Naive thymus-derived CD8-positive, alpha-beta T cell (primary cell): ENCODE measurements at places on chromosomes 16 and 17. TPM values are rescaled to one million over a fixed set of nuclear protein-coding genes. Genes with fewer than 3 reads are reported as not detected.

The NPIPB13 gene
- 0.59 TPM for polyA plus RNA-seq

The MLKL gene
- polyA plus RNA-seq, result 7.3 TPM

The PDE6G gene
- polyA plus RNA-seq, result 4.6 TPM

The RHBDL1 gene
- not detected for polyA plus RNA-seq

The GDE1 gene
- 25.4 TPM for polyA plus RNA-seq

The DPEP3 gene
- 1.5 TPM for polyA plus RNA-seq

The ODAD4 gene
- polyA plus RNA-seq, result 0.09 TPM

The TMC8 gene
- 141 TPM for polyA plus RNA-seq

The ABR gene
- polyA plus RNA-seq, result 13.0 TPM

The HOXB8 gene
- polyA plus RNA-seq, result not detected

GRCh38 chr16:85931596-85932402, 32.8 kb downstream of the IRF8 start:
- no peak for DNase-seq

DNA sequence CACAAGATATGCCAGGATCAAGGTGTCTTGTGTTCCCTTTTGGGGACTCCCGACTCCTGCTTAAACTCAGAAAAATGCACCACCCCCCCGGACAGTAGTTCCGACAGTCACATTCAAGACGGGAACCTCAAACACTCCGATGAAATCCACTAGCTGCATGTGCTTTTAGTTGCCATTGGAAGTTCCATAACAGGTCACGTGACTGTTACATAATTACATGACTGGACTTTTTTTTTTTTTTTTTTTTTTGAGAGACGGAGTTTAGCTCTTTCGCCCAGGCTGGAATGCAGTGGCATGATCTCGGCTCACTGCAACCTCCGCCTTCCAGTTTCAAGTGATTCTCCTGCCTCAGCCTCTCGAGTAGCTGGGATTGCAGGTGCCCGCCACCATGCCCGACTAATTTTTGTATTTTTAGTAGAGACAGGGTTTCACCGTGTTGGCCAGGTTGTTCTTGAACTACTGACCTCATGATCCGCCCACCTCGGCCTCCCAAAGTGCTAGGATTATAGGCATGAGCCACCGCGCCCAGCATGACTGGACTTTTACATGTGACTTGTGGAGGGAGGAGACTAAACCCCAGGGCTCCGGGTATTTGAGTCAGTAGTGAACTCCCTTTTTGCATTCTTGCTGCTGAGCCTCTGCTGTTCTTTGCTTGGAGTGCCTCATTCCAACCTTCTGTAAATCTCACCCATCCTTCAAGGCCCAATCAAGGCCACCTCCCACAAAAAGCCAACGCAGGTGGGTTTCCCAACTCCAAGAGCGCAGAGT, 1.6 kb downstream of the SIRT7 start:
- no peak for DNase-seq

DNA sequence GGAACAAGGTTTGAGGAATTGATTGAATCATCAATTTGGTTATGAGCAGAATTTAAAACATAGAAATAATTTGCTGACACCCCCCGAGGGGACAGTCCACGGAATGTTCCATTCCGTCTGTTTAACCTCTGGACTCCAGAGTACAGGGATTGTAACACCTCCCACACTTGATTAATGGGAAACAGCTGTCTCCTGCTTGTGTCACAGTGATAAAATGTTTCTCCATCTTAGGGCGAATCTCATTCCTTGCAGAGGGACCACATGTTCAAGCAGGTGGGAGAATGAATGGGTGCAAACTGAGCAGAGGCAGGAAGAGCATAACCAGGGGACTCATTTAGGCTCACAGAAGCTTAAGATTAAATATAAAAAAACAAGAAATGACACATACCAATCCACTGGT, 249.5 kb upstream of the RBFOX1 start:
- no peak for DNase-seq

- no peak for DNase-seq
Measured at GRCh38 chr17:44120851-44121605, 2.4 kb downstream of the HDAC5 start.

GRCh38 chr16:81740169-81740568, 38.9 kb upstream of the PLCG2 start:
- DNase-seq, result no peak

GRCh38 chr16:65532258-65532657, 410.4 kb upstream of the CDH11 start:
- DNase-seq, result no peak

DNA sequence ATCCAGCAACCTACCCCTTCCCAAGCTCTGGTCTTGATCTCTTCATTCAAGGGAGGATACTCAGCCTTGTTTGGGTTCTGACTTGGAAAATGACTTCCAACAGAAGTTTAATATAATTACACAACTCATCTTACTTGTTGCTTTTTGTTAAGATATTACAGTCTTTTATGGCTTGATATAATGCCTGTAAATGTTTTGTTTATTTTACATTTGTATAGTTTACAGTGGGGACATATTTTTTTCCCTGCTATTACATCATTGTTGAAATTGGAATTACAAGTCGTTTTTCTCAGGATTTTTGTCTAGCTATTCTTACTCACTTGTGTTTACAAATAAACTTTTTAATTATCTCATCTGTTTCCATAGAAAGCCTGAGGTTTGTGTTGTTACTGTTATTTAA, 436.0 kb downstream of the CNTNAP4 start:
- DNase-seq, result no peak

- DNase-seq, result no peak
Measured at GRCh38 chr16:35532576-35532975, 2073.2 kb downstream of the TP53TG3F start.

GRCh38 chr16:28549301-28549899, 4.3 kb upstream of the SGF29 start:
- DNase-seq, result peak; percentile 19

DNA sequence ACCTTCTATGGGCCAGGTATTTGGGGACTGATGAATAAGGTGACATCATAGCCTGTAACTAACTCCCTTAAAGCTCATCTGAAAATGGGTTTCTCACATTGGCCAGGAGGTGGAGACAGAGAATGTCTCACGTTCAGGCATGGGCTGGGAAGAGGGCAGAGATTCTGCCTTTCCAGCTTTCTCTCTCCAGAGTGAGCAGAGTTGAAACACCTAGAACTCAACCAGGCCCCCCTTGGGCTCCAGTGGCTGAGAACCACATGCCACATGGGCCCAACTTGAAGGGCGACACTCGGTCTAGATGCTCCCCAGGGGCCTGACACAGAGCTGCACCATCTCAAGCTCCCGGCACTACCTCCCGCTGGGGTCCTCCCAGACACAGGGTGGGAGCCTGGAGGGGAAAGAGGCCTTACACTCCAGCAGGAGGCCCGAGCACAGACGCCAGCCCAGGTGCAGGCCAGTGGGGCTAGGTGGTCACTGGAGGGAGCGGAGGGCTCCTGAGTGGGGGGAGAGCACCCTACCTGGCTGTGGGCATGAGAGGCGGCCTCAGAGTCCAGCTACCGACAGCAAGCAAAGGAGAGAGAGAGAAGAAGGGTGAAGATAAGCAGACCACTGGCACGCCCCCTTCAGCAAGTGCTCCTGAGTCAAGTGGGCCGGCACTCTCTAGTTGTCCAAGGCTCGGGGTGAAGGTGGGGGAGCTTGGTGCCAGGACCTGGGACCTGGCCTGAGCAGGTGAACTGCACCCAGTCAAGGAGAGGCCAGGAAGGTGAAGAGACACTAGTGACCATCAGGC, 55.9 kb downstream of the MYO18A start:
- peak; percentile 27 for DNase-seq

GRCh38 chr16:71610936-71611871, 14.8 kb upstream of the MARVELD3 start:
- DNase-seq, result peak; percentile 83

- peak; percentile 45 for DNase-seq
Measured at GRCh38 chr17:19718613-19719354, 2.4 kb upstream of the SLC47A2 start.

GRCh38 chr17:33052856-33053255, 61.2 kb downstream of the SPACA3 start:
- DNase-seq, result no peak

DNA sequence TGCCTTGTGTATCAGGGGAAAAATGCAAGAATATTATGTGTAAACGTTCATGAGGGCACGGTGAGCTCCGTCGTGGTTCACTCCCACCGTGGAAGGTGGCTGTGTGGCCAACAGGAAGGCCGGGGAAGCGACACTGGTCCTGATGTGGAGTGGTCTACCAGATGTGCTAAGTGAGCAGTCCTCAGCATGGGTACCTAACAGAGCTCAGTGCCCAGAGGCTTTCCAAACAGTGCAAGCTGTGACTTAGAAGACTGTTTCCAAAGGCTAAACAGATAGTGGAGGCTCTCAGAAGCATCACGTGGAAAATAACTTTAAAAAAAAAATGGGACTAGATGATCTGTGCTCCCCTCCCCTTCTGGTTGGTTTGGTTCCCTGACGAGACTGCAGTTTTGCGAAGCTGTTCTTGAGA, 199.3 kb upstream of the CHMP6 start:
- no peak for DNase-seq

GRCh38 chr17:13952009-13952750, 117.1 kb upstream of the COX10 start:
- DNase-seq, result no peak

DNA sequence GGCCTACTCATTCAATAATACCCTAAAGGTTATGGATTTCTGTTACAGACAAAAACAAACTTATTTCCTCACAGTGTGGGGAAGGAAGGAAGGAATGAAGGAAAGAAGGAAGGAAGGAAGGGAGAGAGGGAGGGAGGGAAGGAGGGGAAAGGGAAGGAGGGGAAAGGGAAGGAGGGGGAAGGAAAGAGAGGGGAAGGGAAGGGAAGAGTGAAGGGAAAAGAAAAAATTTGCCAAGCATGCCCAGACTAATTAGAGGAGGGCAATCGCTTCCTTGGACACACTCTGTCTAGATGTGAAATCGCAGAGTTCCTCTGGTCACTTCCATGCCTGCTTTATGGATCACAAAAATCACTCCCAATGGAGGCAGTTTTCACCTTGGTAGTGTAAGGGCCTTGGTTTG, 570.1 kb upstream of the SOX9 start:
- DNase-seq, result no peak

DNA sequence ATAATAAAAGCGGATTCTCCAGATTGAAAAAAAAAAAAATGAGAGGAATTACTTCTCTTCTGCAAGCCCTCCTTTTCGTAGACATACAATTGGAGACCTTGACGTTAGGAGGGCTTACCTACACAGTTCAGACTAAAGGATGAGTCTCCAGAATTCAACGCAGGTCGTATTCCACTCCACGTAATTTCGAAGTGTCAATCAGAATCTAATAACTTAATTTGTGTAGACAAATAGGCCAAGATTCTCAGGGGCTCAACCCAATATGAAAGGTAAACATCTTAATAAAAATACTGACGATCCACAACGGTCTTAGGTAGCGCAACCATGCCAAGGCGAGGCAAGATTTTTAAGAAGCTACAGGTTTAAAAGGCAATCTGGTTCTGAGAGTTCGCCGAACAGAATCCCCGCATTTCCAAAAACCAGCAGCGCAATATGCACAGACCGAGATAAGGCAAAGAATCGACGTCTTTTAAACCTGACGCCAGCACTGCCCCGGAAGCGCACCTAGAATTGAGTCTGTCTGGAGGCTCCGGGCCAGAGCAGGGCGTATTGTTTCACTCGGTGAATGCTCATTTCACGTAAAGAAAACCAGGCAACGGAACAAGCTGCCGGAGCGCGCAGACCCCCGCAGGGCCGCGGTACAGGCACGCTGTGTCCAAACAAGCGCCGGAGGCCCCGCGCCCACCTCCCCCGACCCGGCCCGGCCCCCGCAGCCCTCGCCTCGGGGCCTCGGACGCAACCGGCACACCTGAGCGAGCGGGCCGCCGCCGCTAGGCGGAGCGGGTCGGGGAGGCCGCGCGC, 623 bp downstream of the MBTPS1 start:
- peak; percentile 66 for DNase-seq

DNA sequence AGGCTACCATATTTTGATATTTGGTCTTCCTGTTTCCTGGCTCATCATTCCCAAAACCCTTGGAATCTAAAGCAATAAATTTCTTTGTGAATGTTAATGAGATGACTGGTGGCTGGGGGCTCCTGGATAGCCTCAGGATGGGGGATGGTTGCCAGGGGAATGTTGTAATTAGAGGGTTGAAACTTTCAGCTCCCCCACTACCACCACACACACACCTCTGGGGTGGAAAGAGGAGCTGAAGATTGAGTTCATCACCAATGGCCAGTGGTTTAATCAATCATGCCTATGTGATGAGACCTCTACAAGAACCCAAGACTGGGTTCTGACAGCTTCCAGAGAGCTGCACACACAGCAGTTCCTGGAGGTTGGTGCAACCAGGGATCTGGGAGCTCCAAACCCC, 59.1 kb downstream of the HS3ST3A1 start:
- DNase-seq, result no peak
